Activated T-helper 2 cell treated with anti-CD3 and anti-CD28 coated beads, Interferon-gamma antibody, Interleukin-2, Interleukin-4, amounts not matched to agents 10 μg/mL and 5 μg/mL and 100 μg/mL, durations not matched to agents 14 hours and 24 hours and 36 hours (primary cell): ENCODE measurements at places on chromosomes 4 and X. TPM values are rescaled to one million over a fixed set of nuclear protein-coding genes. Genes with fewer than 3 reads are reported as not detected.
A peak's percentile ranks its signal among the peaks of the same experiment; 100 is the strongest.

The LDB2 gene
- not detected in 2 replicates for total RNA-seq

The CT45A10 gene
- not detected in 2 replicates for total RNA-seq

GRCh38 chrX:2484256-2484655, 16.5 kb downstream of the DHRSX start:
- H3K27ac ChIP-seq, result no peak overlapping the region
- H3K4me1 ChIP-seq, result no peaks in the 10 kb centered on the region
- H3K27me3 ChIP-seq, result no peaks in the 10 kb centered on the region

DNA sequence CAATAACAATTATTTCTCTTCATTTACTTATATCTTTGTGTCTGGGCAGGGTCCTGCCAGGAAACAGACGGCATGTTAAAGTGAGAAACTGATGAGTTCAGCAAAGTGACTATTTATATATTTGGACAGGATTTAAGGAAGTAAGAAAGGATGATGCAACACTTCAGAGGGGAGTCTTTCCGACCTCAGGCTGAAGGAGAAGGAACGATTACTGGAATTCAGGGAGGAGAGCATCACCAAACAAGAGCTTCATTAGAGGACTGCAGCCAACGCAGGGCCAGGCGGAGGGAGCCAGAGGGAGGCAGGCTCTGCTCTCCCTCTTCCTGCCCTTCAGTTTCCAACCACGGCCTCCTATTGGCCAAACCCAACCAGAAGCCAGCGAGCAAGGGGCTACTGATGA, 1.5 kb upstream of the TLR7 start:
- DNase-seq, result no peak
- H3K4me1 ChIP-seq, result peaks cover 14% of the 10 kb centered on the region
- no peaks in the 10 kb centered on the region for H3K36me3 ChIP-seq
- H3K27me3 ChIP-seq, result peaks cover 2% of the 10 kb centered on the region

- no peak overlapping the region for H3K4me3 ChIP-seq
- no peak for DNase-seq
- H3K27me3 ChIP-seq, result no peaks in the 10 kb centered on the region
- H3K27ac ChIP-seq, result no peak overlapping the region
- no peaks in the 10 kb centered on the region for H3K4me1 ChIP-seq
Measured at GRCh38 chrX:13968198-13968597, 61.5 kb downstream of the GEMIN8 start.

GRCh38 chr4:47968847-47969246, 47.6 kb downstream of the CNGA1 start:
- DNase-seq, result no peak
- H3K4me3 ChIP-seq, result no peak overlapping the region
- no peak overlapping the region for H3K27ac ChIP-seq
- no peaks in the 10 kb centered on the region for H3K27me3 ChIP-seq
- H3K4me1 ChIP-seq, result no peaks in the 10 kb centered on the region

The PNMA5 gene
- not detected in 2 replicates for total RNA-seq

The HELT gene
- not detected in 2 replicates for total RNA-seq

The CT45A1 gene
- not detected in 2 replicates for total RNA-seq

The GIMD1 gene
- not detected in 2 replicates for total RNA-seq

The DAPP1 gene
- 21.4 and 23.6 TPM in 2 replicates for total RNA-seq

The ANXA10 gene
- not detected in 2 replicates for total RNA-seq

GRCh38 chrX:136220540-136220939, 30.7 kb downstream of the MAP7D3 start:
- DNase-seq, result no peak
- H3K4me3 ChIP-seq, result no peak overlapping the region
- H3K4me1 ChIP-seq, result peaks cover 16% of the 10 kb centered on the region
- H3K27ac ChIP-seq, result peak overlapping the region; percentile 22
- H3K27me3 ChIP-seq, result no peaks in the 10 kb centered on the region

DNA sequence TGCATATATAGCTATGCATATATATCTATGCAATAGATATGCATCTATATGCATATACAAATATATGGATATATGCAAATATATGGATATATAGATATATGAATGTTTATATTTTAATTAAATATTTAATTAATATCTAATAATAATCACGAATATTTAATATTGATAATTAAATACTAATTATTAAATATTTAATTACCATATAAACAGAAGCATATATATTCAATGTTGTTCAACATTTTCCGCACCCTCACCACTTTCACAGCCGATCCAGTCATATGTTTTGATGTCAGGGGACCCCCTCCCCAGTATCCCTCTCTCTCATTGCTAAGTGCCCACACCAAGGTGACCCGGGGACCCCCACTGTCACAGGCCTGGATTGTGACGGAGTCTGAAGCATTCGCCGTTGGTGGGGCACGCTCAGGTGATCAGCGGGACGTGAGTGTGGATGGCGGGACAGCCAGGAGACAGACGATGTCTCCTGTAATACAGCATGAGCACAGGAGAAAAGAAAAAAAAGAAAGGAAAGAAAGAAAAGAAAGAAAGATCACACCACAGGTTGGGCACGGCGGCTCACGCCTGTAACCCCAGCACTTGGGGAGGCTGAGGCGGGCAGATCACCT, 199.7 kb downstream of the CRLF2 start:
- no peaks in the 10 kb centered on the region for H3K36me3 ChIP-seq
- no peak for DNase-seq
- no peaks in the 10 kb centered on the region for H3K27me3 ChIP-seq
- H3K4me3 ChIP-seq, result no peak overlapping the region
- no peak overlapping the region for H3K27ac ChIP-seq

DNA sequence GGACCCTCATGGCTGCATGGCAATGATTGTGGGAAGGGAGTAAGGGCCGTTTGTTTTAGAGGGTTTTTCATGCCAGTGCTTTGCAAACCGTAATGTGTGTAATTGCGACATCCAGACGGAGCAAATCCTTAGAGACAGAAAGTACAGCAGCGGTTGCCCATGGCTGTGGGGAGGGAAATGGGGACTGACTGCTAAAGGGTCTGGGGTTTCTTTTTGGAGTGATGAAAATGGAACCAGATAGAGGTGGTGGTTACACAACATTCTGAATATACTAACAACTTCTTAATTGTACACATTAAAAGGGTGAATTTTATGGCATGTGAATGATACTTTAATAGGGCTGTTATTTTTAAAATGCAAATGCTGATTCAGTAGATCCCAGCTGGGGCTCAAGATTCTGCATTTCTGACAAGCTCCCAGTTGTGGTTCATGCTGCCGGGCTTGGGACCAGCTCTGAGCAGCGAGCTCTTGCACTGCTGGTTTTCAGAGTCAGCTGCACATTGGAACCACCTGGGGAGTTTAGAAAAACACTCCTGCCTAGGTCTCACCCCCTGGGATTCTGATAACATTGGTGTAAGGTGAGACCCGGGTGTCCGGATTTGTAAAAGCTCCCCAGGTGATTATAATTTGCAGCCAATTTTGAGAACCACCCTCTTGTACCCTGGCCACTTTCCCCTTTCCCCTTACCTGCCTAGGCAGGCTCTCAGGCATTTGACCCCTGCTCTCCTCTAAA, 47.7 kb downstream of the PRPS1 start:
- H3K4me1 ChIP-seq, result peaks cover 58% of the 10 kb centered on the region
- no peak for DNase-seq
- no peaks in the 10 kb centered on the region for H3K27me3 ChIP-seq
- peak overlapping the region; percentile 99 for H3K27ac ChIP-seq
- H3K36me3 ChIP-seq, result peaks cover 5% of the 10 kb centered on the region
- peak overlapping the region; percentile 90 for H3K4me3 ChIP-seq

The KLB gene
- total RNA-seq, result not detected in 2 replicates

The MAOA gene
- 202 and 207 TPM in 2 replicates for total RNA-seq

The PAGE5 gene
- not detected in 2 replicates for total RNA-seq

The AMOT gene
- 1.7 TPM in 2 replicates for total RNA-seq

DNA sequence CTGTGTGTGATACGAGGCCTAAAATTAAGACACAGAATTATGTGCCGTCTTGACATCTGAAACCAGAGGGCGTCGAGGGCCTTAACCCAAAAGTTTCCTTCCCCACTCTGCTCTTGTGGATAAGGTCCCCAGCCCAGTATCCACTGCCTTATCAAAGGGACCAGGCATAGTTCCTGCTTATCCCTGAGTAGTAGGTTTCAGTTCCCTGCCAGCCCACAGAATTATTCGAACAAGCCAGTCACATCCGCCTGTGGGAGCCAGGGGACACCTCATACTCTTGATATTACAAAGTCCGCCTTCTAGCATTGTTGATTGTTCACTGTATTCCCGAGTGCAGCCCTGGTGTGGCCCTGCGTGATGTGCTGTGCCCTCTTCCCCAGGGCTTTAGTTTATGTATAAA, 5.4 kb upstream of the MMRN1 start:
- no peak overlapping the region for H3K27ac ChIP-seq
- peaks cover 4% of the 10 kb centered on the region for H3K4me1 ChIP-seq

DNA sequence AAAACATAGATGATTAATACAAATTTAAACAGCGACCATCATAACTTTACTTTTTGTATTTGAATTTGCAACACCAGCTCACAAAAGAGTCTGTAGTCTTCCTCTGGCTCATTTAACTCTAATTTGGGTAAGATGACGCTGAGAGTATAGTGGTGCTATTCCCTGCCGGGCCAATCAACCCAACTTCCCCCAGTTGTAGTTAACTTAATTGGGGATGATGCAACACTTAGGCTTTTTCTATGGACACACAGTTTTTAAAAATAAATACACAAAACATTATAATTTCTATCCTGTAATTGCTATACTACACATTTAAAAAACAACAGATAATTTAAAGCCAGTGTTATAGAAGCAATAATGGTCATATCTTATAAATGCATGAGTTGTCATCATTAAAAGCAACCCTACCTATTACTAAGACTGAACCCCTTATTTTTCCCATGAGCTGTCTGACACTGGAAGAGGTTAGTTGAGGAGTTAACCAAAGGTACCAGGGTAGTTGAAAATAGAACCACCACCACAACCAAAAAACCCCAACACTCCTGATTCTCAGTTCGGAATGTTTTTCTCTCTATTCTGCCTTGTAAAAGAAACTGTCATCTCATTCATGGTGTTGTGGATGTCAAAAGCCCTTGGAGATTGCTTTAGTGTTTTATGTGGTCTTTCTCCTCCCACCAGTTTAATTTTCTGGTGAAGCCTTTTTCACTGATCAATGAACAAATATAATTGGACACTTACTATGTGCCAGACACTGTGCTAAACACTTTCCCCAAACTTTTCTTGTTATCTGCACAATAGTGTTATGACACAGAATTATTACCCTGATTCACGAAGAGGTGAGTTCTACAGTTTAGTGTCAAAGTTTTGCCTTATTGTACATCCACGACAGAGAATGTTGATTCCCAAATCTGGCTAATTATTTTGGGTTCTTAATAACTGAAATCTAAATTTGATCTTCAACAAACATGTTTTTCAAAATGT, 61.5 kb upstream of the RAPGEF2 start:
- H3K36me3 ChIP-seq, result no peaks in the 10 kb centered on the region
- no peak for DNase-seq
- peaks cover 53% of the 10 kb centered on the region for H3K27me3 ChIP-seq
- peaks cover 9% of the 10 kb centered on the region for H3K4me1 ChIP-seq

DNA sequence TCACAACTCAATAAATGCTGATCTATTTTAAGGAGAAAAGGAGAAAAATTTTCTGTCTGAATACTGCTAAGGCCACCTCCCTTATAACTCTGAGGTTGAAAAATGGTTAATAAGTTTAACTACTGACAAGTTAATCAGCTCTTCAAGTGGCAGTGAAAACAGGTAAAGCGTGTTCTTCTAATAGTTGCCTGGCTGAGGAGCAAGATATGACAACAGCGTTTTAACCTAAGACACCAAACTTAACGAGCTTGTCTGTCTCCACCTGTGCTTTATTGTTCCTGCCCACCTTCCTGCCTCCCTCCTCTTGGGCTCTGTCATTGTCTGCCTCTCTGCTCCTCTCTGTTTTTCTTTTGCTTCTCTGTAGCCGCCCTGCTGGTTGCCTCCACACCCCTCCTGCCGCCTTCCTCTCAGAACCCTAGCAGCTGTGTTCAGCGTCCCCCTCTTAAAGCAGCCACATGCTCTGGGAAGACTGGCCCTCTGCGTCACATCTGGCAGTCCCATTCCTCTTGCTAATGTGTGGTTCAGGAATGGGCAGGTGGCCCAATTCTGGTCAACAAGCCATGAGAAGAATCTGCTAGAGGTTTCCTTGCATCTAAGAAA, 4.3 kb upstream of the TSPAN5 start:
- DNase-seq, result peak; percentile 35
- H3K4me1 ChIP-seq, result peaks cover 54% of the 10 kb centered on the region
- H3K27ac ChIP-seq, result peak overlapping the region; percentile 94
- peak overlapping the region; percentile 40 for H3K4me3 ChIP-seq

- no peaks in the 10 kb centered on the region for H3K36me3 ChIP-seq
- no peak overlapping the region for H3K4me3 ChIP-seq
- no peak for DNase-seq
- no peak overlapping the region for H3K27ac ChIP-seq
Measured at GRCh38 chr4:141241986-141242385, 21.3 kb downstream of the ZNF330 start.
